ENCODE measurements at places on chromosomes 6 and 20.

DNA sequence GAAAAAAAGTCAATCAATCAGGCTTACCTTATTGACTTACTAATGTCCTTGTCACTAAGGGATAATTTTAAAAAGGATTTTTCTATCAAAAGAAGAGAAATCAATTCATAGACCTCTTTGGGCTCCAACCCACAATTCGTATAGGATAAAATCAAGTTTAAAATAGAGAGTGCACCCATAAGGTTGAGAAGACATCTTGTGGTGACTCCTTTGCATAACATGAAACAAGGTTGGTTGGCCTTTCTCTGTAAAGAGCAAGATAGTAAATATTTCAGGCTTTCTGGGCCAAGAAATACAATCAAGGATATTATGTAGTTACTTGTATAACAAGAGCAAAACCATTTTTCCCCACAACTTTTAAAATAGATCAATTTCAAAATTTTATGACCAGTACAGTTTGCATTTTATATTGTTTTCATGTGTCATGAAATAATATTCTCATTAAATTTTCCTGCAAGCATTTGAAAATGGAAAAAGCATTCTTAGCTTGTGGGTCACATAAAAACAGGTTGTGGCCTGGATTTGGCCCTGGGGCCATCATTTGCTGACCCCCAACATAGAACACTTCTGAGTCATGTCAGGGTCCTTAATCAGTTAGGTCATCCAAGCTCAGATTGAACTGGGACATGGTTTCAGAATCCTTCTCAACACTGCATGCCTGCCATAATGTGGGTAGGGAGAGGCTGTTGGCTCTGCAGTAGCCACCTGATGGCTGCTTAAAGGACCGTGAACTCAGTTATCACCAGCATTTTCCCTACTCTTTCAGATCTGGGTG, 76.7 kb downstream of the MYB start:
- DNase-seq, result no peak

GRCh38 chr6:47321577-47321976, 11.9 kb upstream of the TNFRSF21 start:
- DNase-seq, result no peak

GRCh38 chr6:131250122-131250521, 114.9 kb downstream of the AKAP7 start:
- DNase-seq, result no peak

DNA sequence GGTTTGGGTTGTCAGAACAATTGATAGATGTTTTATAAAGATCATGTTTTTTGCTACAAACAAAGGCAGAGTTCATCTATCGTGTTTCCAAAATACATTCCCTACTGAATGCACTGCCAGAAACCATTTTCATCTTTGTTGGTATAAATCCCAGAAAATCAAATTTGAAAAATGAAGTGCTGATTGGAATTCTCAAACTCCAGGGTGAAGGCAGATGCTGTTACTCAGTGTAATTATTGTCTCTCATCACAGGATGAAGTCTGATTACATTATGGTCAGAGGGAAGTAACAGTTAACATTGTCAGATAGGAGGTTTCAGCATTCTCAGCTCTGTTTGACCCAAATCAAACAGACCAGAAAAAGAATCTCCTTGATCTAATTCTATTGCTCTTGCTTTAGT, 198.4 kb upstream of the KCNK16 start:
- DNase-seq, result no peak

DNA sequence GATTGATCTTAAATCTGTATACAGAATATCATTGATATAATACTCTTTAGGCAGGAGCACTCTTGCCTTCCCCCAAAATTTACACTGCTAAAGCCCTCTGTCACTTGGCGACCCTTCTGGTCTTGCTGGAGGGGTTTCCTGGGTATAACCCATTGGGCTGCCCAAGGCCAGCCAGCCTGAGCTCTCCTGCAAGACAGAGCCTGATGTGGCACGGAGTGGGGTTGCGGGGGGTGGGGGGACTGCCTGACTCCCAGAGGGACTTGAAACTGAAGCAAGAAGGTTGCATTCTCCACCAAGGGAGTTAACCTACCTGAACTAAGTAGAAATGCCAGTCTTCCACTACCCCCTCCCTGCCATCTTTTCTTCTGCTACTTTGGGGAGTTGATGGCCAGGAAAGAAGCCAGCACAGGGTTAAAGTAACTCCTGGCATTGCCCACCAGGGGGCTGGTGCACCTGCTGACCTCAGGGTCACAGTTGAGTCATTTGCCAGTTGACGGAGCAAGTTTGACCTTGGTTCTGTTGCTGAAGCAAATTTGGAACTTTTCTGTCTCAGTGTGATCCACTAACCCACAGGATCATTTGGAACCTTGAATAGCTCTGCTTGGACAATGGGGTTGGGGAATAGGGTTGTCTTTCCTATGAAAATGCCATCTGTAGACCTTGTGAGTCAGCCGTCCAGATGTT, 79.4 kb downstream of the ASXL1 start:
- DNase-seq, result no peak

GRCh38 chr6:39365281-39366074, 43.0 kb upstream of the KCNK16 start:
- no peak for DNase-seq

DNA sequence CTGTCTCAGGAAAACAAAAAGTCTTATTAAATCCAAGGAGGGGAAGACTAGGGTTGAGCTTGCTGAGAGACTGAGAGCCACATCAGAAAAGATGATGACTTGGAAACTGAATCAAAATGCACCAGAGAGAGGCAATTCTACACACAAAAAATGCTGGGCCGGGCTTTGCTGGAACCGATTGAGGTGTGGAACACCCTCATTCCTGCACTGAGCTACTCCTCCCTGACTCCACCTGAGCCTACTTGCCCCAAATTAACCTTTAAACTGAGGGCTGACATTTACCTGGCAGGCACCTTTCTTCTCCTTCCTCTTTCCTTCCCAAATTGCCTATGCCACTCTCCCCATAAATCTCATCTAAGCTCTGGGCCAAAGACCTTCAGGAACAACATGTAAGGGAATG, 40.8 kb upstream of the MBOAT1 start:
- no peak for DNase-seq

- DNase-seq, result no peak
Measured at GRCh38 chr6:25301362-25301761, 22.2 kb downstream of the CARMIL1 start.
